Endodermal cell (in vitro differentiated cells): ENCODE measurements at places on chromosomes 6 and 20.

DNA sequence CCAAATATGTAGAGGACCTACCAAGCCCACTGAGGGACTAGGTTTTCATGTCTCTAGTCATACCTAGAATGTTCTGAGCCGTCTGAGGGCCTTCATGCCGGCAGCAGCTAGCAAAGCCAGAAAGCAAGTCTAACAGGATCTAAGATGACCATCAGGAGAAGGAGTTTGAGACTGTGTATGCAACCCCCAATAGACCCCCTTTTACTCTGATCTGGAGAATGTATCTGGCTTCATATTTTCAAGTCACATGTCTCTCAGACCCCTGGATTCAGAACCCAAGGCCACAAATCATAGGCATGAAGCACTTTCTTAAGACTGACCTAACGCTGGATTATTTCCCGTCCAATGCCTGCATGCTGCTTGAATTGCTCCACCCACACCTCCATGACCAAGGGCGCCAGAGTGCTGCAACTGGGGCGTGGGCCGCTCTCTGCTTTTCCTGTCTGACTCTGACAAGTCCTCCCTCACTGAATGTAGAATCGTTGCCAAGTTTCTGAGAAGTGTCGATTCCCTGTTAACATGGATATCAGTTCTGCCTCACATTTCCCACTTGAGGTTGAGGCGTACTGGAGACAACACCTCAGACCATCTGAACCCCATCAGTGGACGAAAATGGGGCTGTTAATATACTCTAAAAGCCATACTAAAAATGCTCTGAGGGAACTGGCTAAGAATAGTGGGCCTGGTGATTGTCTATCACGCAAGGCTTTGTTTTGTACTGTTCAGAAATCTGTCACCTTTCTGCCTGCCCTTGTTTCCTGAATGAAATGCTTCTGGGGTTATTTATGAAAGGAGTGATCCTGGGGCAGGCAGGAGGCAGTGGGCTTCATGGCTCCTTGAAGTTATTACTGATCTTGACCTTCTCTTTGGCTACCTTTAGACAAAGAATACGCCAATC, 23.9 kb upstream of the ASXL1 start:
- no peak for DNase-seq

DNA sequence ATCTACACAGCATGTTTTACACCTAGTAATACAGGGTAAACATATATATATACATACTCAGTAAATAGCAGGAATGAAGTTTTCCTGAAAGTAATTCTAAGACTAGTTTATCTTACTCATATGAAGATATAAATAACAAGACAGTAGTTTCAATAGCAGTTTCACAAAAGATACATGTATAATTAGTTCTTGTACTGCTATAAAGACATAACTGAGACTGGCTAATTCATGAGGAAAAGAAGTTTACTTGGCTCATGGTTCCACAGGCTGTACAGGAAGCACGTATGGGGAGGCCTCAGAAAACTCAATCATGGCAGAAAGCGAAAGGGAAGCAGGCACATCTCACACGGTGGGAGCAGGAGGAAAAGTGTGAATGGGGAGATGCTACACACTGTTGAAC, 16.9 kb downstream of the RARS2 start:
- DNase-seq = no peak

- peak; percentile 81 for DNase-seq
Measured at GRCh38 chr6:146543940-146544615, 445 bp downstream of the RAB32 start.

DNA sequence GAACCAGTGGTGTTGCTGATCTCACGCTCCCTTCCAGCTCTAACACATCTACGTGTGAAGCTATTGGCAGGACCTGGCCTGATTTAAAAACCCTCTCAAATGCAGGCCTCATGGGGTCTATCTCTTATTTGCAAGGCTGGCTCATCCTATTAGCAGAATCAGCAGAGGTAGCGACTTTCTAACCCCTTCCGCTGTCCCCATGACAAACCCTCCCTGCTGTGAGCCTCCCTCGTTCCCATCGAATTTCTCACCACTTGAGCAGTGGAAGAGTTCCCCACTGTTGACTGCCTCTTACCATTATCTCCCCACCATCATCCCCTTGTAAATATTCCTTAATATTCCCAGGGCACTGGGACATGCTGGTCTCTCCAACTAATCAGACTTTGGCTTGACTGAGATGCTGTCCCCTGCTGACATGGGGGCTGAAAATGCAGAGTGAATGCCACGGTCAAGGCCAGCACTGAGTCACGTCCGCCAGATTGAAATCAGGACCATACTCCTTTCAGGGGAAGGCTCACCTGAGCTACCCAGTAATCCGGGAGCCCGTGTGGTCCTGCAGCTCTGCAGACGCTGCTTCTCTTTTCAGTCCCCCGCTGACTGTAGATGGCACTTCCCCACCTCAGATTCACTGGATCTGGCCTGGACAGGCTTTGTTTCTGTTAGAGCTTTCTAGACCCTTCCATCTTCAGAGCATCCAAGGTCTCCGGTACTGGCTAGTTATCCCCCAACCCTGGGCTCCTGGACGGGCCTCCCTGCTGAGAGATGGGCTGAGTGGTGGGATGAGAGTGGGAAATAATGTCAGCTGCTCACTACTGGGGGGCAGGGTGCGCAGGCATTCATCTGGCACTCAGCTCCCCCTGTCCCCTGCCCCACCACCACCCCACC, 23.1 kb downstream of the AAR2 start:
- DNase-seq = peak; percentile 93

DNA sequence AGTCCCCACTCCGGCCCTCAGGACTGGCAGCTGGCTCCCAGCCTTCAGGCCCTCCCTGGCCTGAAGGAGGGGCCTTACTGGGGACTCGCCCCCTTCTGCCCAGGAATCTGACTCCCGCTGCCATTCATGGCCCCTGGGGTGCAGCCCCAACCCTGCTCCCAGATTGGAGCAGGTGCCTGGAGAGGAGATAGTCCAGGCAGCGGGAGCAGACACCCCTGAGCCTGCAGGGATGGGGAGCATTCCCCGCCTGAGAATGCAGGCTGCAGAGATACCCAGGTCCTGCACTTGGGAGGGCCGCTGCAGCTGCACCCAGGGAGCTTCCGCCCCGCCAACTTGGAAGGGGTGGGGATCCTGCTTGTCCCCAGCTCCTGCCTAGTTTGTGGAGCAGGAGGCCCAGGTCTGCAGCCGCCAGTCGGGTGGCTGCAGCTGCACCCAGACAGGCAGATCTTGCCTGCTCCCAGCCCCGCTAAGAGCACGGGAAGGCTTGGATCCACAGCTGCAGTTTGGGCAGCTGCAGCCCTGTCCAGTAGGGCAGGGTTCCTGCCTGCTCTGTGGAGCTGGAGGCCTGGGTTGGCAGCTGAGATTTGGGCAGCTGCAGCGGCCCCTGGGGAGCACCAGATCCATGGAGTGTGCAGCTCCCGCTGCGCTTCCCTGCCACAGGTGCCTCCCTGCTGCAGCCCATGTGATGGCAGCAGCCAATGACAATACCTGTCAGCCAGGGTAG, 5.2 kb downstream of the GTSF1L start:
- DNase-seq = peak; percentile 61
